Tibial nerve (tissue), 4 donors: ENCODE measurements at places on chromosomes 3 and 15. TPM values are rescaled to one million over a fixed set of nuclear protein-coding genes. Genes with fewer than 3 reads are reported as not detected.

- no peaks in the 10 kb centered on the region for H3K36me3 ChIP-seq
- H3K27ac ChIP-seq = no peak overlapping the region
- H3K27me3 ChIP-seq = no peaks in the 10 kb centered on the region
- H3K4me1 ChIP-seq = peaks cover 36% of the 10 kb centered on the region
- H3K4me3 ChIP-seq = no peak overlapping the region
These were observed 58.8 kb downstream of the ADAM10 start for GRCh38 chr15:58690703-58691102.

DNA sequence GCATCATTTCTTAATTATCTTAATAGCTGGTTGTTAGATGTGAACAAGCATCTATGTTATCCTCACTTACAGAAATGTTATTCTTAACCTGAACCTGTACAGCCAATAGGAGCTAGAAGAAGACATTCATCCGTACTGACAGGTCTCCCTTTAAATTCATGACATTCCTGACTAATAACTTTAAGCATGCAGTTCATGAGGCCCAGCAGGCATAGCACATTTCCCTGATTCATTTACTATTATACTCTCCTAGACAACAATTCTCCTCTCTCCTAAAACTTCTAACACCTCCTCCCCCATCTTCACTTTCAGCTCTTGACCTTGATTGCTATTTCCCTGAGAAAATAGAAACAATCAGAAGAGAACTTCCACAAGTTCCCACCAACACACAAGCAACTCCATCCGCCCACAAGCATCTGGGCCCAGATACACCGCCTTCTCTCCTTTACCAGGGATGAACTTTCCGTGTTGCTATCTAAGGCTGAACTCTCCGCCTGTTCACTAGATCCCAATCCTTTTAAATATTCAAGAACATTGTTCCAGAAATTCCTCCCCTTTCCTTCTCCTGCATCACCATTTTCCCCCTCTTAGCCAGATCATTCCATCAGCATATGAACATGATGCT is 62.9 kb upstream of the SPRED1 start:
- H3K27me3 ChIP-seq = no peaks in the 10 kb centered on the region
- no peak for DNase-seq
- H3K4me1 ChIP-seq = no peaks in the 10 kb centered on the region
- no peaks in the 10 kb centered on the region for H3K36me3 ChIP-seq
- H3K4me3 ChIP-seq = no peak overlapping the region
- H3K27ac ChIP-seq = no peak overlapping the region

- H3K27ac ChIP-seq = no peak overlapping the region
- DNase-seq = no peak
- H3K36me3 ChIP-seq = no peaks in the 10 kb centered on the region
- H3K4me3 ChIP-seq = no peak overlapping the region
- H3K27me3 ChIP-seq = no peaks in the 10 kb centered on the region
- peaks cover 23% of the 10 kb centered on the region for H3K4me1 ChIP-seq
These were observed 91.4 kb upstream of the LRIG1 start for GRCh38 chr3:66592016-66592761.

DNA sequence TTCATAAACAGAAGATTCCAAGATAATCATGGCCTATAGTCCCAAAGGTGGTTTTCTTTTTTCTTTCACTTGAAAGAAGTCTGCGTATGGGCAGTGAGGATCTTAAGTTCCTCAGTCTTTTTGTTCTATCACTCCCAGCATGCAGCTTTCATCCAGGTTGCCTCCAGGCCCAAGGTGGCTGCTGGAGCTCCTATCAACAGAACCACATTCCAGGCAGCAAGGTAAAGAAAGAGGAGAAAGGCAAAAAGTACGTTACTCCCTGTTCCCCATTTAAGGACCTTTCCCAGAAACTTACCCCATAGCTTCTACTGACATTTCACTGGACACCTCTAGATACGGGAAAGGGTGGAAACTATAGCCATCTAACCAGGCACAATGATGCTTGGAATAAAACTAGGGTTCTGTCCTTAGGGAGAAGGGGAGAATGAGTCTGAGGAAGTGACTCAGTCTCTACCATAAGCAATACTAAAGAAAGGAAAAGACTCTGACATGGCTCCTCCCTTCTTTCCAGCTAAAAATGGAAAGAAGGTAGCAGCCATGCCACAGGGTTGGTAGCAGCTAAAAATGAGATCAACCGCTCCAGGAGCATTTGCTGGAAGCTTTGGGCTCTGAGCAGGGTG is 313.9 kb upstream of the NR2E3 start:
- H3K27me3 ChIP-seq = no peaks in the 10 kb centered on the region
- H3K27ac ChIP-seq = no peak overlapping the region
- H3K36me3 ChIP-seq = no peaks in the 10 kb centered on the region
- DNase-seq = no peak
- no peaks in the 10 kb centered on the region for H3K4me1 ChIP-seq

DNA sequence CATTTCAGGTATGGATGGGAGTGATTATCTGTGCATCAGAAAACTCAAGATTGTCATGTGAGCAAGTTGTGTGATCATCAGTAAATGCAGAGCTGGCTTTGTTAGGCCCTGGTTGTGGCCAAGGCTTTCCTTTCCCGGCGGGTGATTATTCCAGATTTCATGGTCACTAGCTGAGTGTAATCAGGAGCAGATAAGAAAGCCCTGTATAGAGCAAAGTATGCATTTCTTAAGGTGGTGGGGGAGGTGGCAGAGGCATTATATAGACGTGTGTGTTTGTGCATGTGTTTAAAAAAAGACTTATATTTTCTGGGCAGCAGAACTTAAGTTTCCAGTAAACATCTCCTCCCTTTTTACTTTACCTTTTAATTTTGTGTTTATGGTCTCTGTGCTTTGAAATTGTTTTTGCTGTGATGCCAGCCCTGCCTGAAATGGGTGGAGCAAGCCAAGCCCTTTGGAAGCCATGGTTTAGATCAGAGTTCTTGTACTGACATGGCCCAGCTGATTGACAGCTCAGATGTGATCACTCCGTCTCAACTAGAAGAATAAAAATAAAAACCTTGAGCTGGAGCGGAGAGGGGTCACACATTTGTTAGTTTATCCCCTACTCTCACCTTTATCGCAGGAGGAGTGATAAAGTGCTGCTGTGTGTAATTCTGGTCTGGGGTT is 22.2 kb downstream of the SMAD3 start:
- no peak overlapping the region for H3K4me3 ChIP-seq
- H3K4me1 ChIP-seq = peaks cover 48% of the 10 kb centered on the region
- H3K27me3 ChIP-seq = no peaks in the 10 kb centered on the region
- H3K27ac ChIP-seq = peak overlapping the region; percentile 16

- no peaks in the 10 kb centered on the region for H3K27me3 ChIP-seq
- no peak overlapping the region for H3K27ac ChIP-seq
- no peak overlapping the region for H3K4me3 ChIP-seq
- H3K36me3 ChIP-seq = no peaks in the 10 kb centered on the region
These were observed 36.1 kb upstream of the MYO5C start for GRCh38 chr15:52331490-52332240.

Gene RPP25
- total RNA-seq = 13.4 TPM

Gene PLA2G4D
- not detected for total RNA-seq
